Renal cortical epithelial cell (primary cell): ENCODE measurements at places on chromosomes 11 and 22. TPM values are rescaled to one million over a fixed set of nuclear protein-coding genes. Genes with fewer than 3 reads are reported as not detected.

- DNase-seq, result no peak
Measured at GRCh38 chr11:122862091-122862490, 20.5 kb upstream of the JHY start.

GRCh38 chr11:122177238-122177637 lies 61.2 kb upstream of the BLID start:
- DNase-seq, result no peak

DNA sequence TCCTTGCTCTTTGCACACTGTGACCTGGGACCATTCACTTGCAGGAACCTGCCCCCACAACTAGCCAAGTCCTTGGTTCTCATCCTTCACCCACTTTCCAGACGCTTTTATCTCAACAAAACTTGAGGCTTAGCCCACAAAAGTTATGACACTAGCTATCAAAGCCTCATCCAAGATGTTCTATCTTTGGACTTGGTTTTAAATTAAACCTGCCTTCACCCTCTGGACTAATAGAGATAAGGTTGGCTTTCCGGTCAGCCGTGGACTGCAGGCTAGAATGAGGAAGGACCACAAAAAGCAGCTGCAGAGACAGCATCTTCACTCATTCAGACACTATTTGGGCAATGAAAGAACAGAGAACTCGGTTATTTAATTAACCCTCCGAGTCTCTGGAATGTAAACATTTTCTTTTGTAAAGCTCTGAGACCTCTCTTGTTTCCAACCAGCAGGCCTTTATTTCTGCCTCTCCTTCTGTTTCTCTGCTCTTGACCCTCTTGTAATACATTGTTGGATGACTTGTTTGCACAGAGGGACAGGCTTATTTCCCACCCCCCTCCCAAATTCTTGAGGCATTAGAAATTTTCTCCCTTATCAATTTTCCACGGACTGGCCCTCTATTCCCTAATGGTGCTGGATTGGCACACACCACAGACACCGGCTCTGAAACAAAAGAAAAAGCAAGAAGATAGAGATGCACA lies 41.4 kb downstream of the ARL14EP start:
- no peak for DNase-seq

DNA sequence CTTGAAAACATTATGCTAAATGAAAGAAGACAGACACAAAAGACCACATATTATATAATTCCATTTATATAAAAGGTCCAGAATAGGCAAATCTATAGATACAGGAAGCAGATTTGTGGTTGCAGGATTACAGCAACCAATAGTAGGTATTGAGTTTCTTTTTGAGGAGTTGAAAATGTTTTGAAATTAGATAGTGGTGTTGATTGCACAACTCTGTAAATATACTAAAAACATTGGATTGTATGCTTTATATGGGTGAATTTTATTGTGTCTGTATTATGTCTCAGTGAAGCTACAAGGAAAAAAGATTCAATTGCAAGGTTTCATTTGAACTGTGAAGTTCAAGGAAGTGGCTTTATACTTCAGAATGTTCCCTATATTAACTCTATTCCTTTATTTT lies 3.0 kb upstream of the RRAS2 start:
- no peak for DNase-seq

- DNase-seq, result no peak
Measured at GRCh38 chr11:43842021-43842420, 38.6 kb upstream of the ALKBH3 start.

DNA sequence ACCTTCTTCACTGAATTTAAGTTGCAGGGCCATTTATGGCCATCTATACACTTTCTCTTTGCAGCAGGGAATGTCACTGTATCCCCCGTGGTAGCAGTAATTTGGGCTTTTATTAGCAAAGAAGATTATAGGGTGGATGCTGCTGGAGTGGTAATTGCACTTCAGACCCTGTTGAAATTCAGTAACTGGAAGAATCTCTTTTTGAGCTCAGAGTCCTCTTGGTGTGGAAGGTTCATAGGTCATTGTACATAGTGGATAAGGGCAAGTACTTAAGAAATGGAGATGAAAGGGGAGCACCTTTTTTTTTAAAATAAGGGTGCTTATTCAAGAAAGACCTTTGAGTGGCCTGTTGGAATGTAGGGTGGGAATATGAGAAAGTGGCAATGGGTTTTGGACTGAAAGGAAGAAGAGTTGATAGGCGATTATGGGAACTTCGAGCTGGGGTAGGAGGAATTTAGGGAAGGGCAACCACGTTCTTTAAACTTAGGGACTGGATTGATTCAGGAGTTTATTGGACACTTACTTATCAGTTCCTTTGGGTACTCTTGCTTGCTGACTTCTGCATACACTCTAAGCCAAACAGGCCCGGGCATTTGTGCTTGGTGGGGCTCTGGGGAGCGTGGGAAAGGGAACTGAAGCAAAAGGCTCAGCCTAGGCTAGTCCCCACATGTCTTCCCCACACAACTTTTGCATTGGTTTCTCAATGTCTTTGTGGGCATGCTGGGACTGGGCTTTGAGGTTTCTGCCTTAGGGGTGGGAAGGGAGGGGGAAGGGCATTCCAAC lies 26.5 kb downstream of the CTNND1 start:
- peak; percentile 59 for DNase-seq

- no peak for DNase-seq
Measured at GRCh38 chr11:14021738-14022137, 59.2 kb downstream of the SPON1 start.

GRCh38 chr11:24324211-24324610 lies 172.6 kb upstream of the LUZP2 start:
- no peak for DNase-seq

DNA sequence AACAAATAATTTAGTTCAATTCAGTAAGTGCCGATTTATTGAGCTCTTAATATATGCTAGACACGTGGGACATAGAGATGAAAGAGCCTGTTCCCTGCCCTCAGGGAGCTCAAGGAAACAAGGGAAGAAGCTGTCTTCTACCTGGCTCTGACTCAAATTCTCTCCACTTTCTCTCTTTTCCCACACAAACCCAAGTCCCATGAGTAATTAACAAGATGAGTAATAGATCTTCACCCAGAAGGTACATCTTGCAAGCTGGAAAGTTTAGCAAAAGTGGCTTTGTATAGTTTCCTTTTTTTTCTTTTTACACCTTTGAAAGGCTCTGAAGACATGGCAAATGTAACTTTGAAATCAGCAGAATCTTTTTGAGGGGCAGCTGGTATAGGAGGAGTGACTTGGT lies 48.2 kb upstream of the CHST1 start:
- peak; percentile 3 for DNase-seq

DNA sequence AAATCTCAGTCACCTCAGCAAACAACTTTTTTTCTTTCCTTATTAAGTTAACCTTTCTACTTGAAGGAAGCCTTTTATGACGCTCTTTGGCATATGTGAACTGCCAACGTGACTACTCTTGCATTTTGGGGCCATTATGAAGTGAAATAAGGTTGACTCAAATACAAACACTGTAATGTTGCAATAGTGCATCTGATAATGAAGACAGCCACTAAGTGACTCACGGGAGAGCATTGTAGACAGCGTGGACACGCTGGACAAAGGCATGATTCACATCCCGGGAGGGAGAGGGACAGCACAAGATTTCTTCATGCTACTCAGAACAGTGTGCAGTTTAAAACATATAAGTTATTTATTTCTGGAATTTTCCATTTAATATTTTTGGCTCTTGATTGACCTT lies 560.8 kb downstream of the ETS1 start:
- peak; percentile 100 for DNase-seq

- DNase-seq, result no peak
Measured at GRCh38 chr11:134539285-134539684, 127.2 kb upstream of the B3GAT1 start.

DNA sequence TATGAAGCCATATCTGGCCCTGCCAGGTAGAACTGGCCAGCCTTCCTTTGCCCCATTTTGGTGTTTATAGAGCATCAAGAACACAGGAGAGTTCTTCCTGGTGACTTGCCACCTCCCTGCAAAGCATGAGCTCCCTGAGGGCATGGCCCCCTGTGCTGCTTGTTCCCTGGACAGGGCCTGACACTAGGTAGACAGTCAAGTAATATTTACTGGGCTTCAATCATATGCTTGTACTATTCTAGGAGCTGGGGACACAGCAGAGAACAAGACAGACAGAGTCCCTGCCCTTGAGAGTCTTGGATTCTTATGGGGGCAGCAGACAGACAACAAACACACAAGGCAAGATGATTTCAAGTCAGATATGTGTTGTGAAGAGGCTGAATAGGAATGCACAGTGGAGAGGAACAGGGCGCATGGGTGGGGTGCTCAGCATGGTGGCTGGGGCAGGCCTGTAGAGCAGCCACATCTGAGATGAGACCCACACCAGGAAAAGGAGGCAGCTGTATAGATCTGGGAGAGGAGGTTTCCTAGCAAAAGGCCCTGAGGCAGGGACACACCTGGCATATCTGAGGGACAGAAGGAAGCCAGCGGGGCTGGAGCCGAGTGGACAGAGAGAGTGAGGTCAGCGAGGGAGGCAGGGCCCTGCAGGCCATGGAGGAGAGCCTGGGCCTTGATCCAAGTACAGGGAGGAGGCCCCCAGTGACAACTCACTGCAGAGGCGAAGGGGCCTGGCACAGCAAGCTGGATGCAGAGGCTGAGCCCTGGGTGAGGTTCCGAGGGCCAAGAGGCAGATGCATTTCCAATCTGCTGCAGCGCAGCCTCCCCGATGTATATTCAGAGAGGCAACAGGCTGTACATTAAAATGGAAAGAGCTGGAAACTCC lies 10.2 kb upstream of the CBX6 start:
- DNase-seq, result no peak

- DNase-seq, result no peak
Measured at GRCh38 chr11:123125169-123125568, 63.2 kb upstream of the HSPA8 start.

DNA sequence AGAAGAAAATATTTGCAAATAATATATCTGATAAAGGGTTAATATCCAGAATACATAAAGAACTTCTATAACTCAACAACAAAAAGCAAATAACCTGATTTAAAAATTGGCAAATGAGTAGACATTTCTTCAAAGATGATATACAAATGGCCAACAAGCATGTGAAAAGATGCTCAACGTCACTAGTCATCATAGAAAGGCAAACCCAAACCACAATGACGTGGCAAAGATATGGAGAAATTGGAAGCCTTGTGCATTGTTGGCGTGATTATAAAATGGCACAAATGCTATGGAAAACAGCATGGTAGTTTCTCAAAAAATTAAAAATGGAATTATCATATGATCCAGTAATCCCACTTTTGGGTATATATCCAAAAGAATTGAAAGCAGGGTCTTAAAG lies 466.3 kb downstream of the TBC1D22A start:
- DNase-seq, result no peak

GRCh38 chr22:47041271-47042115 lies 279.0 kb downstream of the TBC1D22A start:
- DNase-seq, result no peak

- DNase-seq, result no peak
Measured at GRCh38 chr11:113023228-113023627, 62.0 kb downstream of the NCAM1 start.

DNA sequence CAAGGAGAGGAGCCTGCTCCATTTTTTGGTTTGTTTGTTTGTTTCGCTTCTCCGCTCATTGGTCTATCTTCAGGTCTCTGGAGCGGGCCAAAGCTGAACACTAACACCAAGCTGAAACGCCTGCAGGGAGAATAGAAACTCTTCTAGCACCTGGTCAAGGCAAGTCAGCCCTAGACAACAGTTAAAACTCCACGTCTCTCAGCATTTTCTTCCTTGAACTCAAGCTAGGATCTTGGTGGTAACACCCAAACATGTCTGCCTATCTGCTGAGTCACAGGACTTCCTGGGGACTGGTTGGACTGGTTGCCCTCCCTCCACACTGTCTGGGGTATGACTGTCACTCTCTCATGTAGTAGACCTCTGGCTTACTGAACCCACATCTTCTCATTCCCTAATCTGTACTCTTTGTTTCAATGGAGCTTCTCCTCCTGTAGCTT lies 23.9 kb upstream of the RBFOX2 start:
- DNase-seq, result peak; percentile 53

DNA sequence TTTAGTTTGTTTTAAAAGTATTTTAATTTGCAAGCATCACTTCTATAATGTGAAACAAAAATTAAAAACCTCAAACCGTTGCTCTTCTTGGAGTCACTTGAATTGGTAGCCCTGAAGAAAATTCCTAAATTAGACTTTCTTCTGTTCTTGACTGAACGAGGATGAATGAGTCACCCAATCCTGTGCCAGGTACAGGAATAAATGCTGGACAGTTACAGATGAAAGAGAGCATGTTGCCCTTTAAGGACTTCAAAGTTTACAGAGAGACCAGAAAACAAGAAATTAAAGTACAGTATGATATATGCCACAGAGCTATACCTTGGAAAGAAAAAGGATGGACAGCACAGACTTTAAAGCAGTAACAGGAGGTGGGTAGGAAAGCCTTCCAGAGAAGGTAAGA lies 41.3 kb upstream of the CXCR5 start:
- peak; percentile 49 for DNase-seq

DNA sequence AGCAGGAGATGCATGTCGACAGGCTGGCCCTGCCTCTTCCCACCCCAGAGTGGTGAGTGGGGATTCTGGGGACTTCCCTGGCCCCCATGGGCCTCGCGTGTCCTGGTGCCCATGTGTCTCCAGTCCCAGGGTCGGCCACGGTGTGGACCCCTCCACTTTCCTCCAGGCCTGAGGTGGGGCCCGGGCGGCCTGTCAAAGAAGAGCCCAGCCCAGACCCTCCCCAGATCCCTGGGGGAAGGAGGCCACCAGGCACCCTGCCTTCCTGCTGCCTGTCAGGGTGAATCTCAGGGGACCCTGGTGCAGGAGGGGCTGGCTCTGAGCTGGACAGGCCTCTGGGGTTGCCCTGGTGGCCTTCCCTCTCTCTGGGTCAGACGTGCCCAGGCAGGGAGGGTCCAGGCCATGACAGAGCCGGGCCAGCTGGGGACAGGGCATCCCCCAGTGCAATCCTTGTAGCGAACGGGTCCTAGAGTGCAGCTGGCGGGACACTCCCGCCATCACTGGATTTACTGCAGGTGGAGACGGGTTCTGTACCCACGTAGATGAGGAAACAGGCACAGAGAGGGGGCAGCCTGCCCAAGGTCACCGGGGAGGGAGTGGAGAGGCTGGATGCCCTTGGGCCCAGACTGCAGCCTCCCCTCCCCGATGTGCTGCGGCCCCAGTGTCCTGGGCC lies 13.5 kb upstream of the MUC6 start:
- DNase-seq, result no peak

- DNase-seq, result no peak
Measured at GRCh38 chr11:68932358-68932757, 28.7 kb downstream of the IGHMBP2 start.

- no peak for DNase-seq
Measured at GRCh38 chr22:28835630-28836189, 35.3 kb upstream of the XBP1 start.

- DNase-seq, result no peak
Measured at GRCh38 chr22:18028817-18029527, 4.6 kb upstream of the MICAL3 start.

- DNase-seq, result peak; percentile 76
Measured at GRCh38 chr22:19497245-19497644, 17.5 kb downstream of the CDC45 start.

CSKMT gene
- total RNA-seq, result 3.6 and 13.5 TPM in 2 replicates

BTBD18 gene
- total RNA-seq, result not detected in 2 replicates

SCGB1A1 gene
- total RNA-seq, result not detected in 2 replicates

SERHL2 gene
- total RNA-seq, result 1.2 and 1.6 TPM in 2 replicates

OR4D5 gene
- not detected in 2 replicates for total RNA-seq

FADD gene
- total RNA-seq, result 57.4 and 79.0 TPM in 2 replicates

OR52L1 gene
- not detected in 2 replicates for total RNA-seq

HEPN1 gene
- total RNA-seq, result not detected in 2 replicates

ANKK1 gene
- 0.15 TPM in 1 of 2 replicates, not detected in the other for total RNA-seq

CCT8L2 gene
- total RNA-seq, result not detected in 2 replicates
